ENCODE measurements at places on chromosomes 2 and 18.
A peak's percentile ranks its signal among the peaks of the same experiment; 100 is the strongest.

DNA sequence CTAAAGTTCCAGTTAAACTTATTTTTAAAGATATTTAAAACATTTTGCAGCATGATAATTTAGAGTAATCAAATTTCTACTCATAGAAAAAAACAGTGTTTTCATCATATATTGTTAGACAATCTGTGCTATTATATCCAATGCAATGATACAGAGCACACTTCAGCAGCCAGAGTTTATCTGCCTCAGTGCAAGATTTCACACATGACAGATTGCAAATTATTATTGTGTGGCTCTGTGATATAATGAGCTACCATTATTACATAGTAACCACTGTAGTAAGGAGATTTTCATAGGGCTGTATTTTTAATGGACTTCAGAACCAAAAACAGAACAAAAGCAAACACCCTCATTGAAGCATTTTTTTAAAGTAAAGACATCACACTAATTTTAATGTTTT lies 762.4 kb downstream of the DSC3 start:
- no peak for DNase-seq

DNA sequence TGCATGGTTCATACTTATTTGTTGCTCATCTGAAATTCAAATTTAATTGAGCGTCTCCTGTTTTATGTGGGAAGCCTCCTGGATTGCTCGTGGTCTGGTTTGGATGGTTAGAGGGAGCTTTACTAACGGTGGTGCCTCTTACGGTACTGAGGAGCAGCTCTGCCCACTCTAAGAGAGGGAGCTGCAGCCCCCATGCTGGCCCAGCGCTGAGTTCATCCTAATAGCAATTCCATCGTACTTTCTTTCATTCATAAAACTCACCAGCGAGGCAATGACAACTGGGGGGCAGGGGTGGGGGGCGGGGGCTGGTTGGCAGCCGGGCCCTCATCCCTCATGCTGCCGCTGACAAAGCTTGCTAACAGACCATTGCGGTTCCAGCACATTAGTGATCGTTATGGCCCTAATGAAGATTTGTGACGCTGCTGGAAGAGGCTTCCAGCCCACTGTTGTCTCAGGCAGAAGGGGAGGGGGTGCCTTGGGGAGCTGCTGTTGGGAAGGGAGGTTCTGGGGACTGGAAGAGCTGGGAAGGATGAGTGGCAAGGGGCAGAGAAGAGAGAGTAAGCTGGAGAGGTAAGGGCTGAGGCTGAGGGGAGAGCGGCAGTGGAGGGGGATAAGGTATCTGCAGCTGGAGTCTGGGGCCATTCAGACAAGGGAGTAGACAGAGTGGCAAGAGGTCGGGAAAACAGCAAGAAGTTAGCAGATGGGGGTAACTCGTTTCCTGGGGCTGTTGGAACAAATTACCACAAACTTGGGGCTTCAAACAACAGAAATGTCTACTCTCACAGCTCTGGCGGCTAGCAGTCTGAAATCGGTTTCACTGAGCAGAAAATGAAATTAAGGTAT lies 238.1 kb downstream of the LPIN1 start:
- no peak for DNase-seq

GRCh38 chr2:69893684-69894551 lies at the start of gene SNRNP27:
Gene SNRNP27 (plus strand): TSS chr2:69893956. CDS start chr2:69893985, 29 bp downstream.
- peak; percentile 46 for DNase-seq

DNA sequence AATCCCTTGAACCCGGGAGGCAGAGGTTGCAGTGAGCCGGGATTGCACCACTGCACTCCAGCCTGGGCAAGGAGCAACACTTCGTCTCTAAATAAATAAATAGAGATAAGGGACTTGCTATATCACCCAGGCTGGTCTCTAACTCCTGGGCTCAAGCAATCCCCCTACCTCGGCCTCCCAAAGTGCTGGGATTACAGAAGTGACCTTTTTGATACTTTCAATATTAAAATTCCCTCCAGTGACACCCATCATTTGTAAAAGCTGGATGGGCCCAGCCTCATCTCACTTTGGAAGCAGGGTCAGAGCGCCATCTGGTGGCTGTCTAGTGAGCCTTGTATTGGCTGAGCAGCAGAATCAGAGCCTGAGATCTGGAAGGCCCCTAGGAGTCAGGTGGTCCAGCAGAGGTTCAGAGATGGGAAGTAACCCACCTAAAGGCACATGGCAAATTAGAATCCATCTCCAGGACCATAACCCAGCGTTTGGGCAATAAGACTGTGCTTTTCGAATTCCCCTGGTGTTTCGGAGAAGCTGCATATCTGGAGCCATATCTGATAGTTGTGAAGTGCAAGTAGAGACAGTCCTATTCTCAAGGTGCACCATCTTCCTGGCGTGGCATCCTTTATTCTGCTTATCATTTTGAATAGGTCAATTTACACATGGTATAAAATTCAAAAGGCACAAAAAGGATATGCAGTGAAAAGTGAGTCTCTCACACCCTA lies 18.3 kb upstream of the SLC35F6 start:
- DNase-seq, result peak; percentile 90

GRCh38 chr2:206540757-206541156 lies 97.4 kb downstream of the ADAM23 start:
- DNase-seq, result no peak

GRCh38 chr2:201116959-201117734 lies 1.2 kb downstream of the CFLAR start:
- peak; percentile 87 for DNase-seq

DNA sequence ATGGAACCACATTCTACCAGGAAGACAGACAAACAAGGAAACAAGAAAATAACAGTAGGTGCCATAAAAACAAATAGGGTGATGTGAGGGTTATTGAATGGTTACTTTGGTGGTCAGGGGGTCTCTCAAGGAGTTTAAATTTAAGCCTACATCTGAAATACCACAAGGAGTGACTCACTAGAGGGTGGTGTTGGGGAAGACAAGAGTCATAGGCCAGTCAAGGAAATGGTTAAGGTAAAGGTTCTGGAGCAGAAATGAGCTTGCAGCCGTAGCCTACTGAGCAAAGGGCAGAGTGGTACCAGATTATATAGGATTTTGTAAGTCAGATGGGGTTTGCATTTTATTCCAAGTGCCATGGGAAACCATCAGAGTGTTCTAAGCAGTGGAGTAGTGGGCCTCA lies 135.6 kb upstream of the DAPL1 start:
- no peak for DNase-seq

DNA sequence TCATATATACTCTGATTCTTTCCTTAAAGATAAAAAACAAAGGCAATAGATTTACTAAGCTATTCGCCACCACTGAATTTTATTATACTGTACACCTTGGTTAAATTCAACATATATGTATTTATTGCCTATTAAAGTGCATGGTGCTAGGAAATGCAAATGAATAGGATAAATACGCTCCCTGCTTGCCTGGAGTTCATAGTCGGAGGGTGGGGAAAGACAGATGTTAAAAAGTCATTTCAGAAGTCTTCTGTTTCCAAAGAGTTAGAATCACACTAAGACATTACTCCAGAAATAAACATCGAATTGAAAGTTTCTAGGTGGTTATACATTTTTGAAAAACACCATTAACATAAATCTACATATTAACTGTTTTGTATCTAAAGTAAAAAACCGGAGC lies 19.8 kb downstream of the C1D start:
- no peak for DNase-seq

DNA sequence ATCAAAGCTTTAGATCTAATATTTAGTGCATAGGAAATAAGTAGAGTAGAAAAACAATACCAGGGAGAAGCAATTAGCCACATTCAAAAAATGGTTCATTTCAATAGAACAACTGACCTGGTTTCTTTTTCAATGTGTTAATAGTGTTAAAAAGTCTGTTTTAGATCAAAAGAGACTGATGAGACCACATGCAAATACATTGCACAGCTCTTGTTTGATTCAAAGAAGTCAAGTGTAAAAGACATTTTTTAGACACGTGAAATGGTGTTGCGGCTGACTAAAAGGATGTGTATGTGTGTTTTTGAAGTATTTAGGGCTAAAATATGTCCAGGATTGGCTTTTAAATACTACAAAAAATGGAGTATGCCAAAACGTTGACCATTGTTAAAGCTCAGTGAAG lies 1.2 kb upstream of the AOX1 start:
- no peak for DNase-seq

GRCh38 chr18:59696311-59697235 lies 650 bp downstream of the CCBE1 start:
- DNase-seq, result peak; percentile 72

DNA sequence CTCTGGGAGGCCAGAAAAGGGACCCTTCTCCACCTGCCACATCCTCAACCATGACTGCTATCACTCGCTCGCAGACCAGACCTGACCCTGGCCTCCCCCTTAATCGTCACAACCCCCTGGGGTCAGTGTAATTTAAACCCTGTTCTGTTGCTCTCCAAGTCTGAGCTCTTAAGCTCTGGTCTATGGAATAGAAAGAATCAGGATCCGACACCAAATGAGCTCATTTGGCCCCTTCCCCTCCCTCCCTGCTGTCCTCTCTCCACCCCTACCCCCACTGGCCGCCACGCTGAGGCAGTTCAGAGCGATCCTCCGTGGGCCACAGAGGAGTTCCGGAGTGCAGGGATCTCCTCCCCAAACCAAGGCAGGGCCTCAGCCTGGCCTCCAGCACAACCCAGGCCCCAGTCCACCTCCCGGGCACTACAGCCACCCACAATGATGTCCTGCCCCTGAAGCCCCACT lies 5.3 kb downstream of the DNMT3A start:
- DNase-seq, result no peak

- DNase-seq, result no peak
Measured at GRCh38 chr2:39069136-39069515, 51.7 kb downstream of the SOS1 start.

GRCh38 chr2:184004948-184005672 lies 593.2 kb upstream of the ZNF804A start:
- DNase-seq, result no peak

DNA sequence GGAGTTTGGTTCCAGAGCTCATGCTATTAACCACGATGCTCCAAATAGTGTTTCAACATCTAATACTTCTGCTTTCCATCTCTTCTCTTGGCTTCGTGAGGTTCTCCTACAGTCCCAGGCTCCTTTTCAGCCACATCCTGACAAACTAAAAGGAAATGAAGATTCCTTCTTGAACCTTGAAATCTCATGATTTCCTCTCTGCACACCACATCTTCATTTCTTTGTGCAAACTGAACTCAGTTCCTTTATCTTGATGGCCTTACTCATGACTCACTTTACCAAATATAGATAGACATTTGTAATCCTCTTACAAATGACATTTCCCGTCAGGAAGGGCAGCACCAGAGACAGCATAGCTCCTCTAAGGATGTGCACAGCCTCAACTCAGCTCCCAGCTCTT lies 50.0 kb upstream of the ITGA4 start:
- DNase-seq, result no peak

DNA sequence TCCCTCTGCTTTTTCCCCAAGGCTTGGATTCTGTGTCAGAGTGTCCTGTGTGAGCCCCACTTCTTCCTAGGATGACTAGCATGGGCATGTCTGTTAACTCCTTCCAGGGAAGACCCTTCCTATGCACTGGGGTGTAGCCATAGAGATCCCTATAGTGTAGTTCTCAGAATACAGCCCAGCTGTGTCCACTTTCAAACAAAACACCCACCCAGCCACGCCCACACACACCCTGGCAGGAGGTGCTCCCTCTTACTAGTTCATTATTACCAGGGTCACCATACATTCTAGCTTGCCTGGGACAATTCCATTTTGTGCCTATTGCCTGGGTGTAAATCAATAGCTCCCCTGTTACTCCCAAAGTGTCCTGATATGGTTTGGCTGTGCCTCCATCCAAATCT lies 195.6 kb downstream of the MYCN start:
- DNase-seq, result no peak

- DNase-seq, result peak; percentile 57
Measured at GRCh38 chr18:11654736-11655605, 34.1 kb upstream of the GNAL start.

DNA sequence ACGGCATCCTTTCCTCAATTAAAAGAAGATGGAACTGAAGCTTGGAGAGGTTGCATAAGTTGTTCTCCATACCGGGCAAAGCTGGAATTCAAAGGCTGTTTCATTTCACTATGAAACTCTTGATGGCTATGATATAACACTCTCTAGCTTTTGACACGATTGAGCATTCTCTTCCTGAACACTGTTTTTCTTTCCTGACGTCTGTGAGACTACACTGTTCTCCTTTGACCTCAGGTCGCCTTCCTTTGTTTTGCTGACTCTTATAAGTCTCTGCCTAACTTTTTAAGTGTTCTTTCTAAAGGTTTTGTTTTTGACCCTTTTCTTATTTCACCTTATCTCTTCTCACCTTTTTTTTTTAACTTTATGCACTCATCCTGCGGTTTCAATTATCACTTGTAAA lies 261.8 kb upstream of the LINC00305 start:
- DNase-seq, result no peak

GRCh38 chr18:45852631-45853030 lies 27.2 kb downstream of the SIGLEC15 start:
- DNase-seq, result no peak

- DNase-seq, result peak; percentile 8
Measured at GRCh38 chr18:903701-904100, 970 bp upstream of the ADCYAP1 start.

DNA sequence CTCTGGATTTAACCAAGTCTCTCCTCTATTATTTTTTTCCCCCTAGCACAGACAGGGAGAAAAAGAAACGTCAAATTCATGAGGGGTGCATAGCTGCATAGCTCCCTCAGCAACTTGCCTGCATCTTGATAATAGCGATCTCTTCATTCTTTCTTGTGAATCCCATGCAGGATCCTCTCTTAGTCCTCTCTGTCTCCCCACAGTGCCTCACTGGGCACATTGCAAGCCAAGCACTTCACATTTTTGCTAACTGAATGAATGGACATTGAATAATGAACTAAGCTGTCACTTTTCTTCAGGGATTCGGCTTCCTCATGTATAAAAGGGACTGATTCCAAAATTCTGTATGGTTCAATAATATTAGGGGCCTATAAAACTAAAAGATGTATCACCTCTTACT lies 2.9 kb upstream of the EPB41L3 start:
- DNase-seq, result peak; percentile 23

- DNase-seq, result peak; percentile 59
Measured at GRCh38 chr2:10389573-10389972, 58.6 kb downstream of the ODC1 start.

GRCh38 chr2:217958206-217958883 lies 44.5 kb downstream of the TNS1 start:
- no peak for DNase-seq

GRCh38 chr2:102841107-102841840 lies 79.4 kb downstream of the TMEM182 start:
- DNase-seq, result peak; percentile 67

GRCh38 chr2:3606370-3607201 lies 11.7 kb downstream of the COLEC11 start:
- DNase-seq, result no peak
